ENCODE measurements at places on chromosomes 2 and 18.
A peak's percentile ranks its signal among the peaks of the same experiment; 100 is the strongest.

DNA sequence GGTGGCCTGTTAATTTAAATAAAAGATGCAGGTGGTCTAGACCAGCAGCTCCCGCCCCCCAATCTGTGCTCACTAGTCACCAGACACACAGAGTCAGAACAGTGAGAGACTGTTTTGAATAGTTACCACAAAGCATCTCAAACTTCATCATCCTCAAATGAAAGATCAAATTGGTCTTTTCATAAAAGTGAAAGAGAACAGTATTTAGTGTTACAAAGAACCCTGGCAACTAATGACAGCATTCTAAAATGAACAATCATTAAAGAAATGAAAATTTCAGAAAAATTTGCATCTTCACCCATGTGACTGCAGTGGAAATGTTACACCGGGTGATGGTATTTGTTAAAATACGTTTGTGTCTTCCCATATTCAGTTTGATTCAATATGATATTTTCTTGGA lies 65.5 kb upstream of the PMAIP1 start:
- no peak for DNase-seq

GRCh38 chr2:35978218-35978617 lies 377.4 kb upstream of the CRIM1 start:
- peak; percentile 1 for DNase-seq

DNA sequence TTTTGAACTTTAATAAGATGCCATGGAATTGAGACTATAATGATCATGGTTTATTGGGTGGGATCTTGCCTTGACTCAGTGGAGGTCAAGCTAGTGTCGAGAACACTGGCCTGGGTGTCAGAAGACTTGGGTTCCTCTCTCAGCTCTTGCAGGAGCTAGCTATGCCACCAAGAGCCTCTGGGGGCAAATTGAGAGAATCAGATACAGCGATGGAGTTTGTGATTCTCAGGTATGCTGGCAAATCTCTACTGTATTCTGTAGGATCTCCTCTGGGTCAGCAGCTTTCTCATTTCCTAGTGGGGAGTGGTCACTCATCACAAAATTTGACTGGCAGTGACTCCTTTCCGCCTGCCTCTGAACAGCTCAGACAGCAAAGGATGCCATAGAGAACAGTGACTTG lies 477.0 kb downstream of the RNF144A start:
- no peak for DNase-seq

DNA sequence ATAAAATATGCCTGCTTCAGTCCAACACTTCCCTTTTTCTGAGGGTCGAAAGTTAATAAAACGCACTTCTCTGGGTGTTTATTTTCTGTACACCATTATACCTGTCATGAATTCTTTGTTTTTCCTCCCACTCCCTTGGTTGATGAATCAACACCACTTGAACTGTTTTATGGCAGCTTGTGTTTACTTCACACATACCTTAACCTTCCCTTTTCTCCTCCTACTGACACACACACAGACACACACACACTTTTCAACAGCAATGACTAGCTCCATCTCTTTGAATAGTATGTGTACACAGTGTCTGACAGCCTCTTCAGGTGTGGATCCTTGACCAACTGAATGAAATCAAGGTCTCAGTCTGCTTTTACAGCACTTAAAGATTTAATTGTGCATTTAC lies 91.3 kb downstream of the SATB2 start:
- DNase-seq = no peak

DNA sequence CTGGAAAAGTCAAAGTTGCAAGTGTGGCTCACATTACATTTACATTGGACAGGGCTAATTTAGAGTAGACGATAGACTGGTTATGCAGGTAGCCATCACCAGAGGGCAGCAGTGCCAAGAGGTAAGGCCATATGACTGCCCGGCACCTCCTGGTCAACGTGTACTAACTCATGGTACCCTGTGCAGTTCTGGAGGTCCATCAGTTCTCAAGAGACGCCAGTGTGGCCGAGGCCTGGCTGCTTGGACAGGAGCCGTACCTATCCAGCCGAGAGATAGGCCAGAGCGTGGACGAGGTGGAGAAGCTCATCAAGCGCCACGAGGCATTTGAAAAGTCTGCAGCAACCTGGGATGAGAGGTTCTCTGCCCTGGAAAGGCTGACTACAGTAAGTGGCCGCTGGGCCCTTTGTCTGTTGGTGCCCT lies 65.8 kb upstream of the EML6 start:
- peak; percentile 45 for DNase-seq

DNA sequence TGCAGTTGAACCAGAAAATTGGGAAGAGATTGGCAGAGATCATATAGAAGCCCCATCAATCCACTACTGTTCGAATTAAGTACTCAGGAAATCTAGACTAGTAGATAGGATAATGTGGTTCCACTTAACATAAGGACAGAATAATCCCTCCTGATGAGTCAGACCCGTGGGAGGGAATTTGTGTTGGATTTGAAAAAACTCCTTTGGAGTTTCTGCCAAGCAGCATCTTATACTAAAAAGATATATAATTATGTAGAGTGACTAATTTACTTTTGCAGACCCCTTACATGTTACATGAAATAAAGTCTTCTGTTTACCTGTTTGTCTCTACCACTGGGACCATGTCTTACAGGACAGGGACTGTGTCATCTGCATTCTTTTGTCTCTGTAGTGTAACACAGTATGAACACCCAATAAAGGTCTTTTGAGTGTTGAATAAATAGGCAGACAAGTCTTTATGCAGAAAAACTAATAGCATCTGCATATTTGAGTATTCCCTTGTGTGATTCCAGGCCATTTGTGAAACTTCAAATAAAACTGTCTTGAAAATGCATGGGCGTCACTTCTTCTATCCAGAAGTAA lies 122.6 kb upstream of the DNAJC10 start:
- peak; percentile 86 for DNase-seq

- no peak for DNase-seq
Observed at GRCh38 chr2:104834431-104835153, 19.3 kb upstream of the POU3F3 start.

- no peak for DNase-seq
Observed at GRCh38 chr2:30737326-30737610, 70.0 kb downstream of the CAPN13 start.

DNA sequence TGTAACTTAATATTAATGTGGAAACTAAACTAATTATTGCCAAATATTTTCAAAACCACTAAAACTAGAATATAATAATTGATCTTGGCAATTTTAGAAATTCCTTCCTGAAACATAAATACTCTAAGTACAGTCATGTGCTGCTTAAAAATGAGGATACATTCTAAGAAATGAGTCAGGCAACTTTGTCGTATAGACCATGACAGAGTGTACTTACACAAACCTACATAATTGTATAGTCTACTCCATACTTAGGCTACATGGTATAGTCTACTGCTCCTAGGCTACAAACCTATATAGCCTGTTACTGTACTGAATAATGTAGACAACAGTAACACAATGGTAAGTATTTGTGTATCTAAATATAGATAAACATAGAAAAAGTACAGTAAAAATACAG lies 27.6 kb downstream of the FEZ2 start:
- DNase-seq = peak; percentile 40

GRCh38 chr18:58605027-58606020 lies 23.6 kb downstream of the ALPK2 start:
- peak; percentile 48 for DNase-seq

GRCh38 chr2:222656526-222657446 lies 894 bp upstream of the FARSB start:
- DNase-seq = peak; percentile 13
